ENCODE measurements at places on chromosomes 2 and 18.

DNA sequence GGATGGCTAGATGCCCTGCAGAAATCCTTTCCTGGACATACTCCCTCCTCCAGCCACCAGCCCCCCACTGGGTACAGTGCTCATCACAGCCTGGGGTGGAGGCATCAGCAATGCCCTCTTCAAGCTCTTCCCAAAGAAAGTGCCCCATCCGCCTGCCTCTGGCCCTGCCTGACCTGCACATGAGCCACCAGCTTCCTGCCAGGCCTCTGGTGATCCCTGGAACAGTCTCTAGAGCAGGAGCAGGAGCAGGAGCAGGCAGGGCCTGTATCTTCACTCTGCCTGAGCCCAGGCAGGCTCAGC lies 54.1 kb upstream of the CAB39 start:
- no peak for DNase-seq

GRCh38 chr2:111704246-111704645 lies 179.7 kb downstream of the ANAPC1 start:
- DNase-seq = no peak

GRCh38 chr2:213119061-213119809 lies 32.2 kb downstream of the IKZF2 start:
- no peak for DNase-seq

GRCh38 chr2:239081622-239082021 lies 233.7 kb downstream of the TWIST2 start:
- no peak for DNase-seq

DNA sequence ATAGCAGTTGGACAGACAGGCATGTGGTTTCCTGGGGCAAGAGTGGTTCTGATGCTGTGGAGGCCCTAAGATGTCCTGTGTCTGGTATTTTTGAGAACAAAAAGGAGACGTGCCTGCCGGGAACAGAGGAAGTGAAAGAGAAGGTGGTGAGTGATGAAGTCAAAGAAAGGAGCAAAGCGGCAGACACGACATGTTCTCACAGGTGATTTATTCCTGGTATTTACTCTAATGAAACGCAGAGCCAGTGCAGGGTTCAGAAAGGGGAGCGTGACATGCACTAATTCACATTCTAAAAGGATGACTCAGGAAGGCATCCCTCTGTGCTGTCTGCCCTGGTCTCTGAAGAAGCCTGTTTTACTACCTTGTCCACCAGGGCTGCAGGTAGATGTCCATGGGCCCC lies 211.0 kb downstream of the KCNE4 start:
- DNase-seq = no peak

GRCh38 chr2:170486730-170487129 lies 228.4 kb upstream of the SP5 start:
- DNase-seq = no peak

- DNase-seq = no peak
Measured at GRCh38 chr2:23199115-23199918, 185.7 kb upstream of the KLHL29 start.

- DNase-seq = no peak
Measured at GRCh38 chr18:44370861-44371260, 309.8 kb upstream of the SETBP1 start.

DNA sequence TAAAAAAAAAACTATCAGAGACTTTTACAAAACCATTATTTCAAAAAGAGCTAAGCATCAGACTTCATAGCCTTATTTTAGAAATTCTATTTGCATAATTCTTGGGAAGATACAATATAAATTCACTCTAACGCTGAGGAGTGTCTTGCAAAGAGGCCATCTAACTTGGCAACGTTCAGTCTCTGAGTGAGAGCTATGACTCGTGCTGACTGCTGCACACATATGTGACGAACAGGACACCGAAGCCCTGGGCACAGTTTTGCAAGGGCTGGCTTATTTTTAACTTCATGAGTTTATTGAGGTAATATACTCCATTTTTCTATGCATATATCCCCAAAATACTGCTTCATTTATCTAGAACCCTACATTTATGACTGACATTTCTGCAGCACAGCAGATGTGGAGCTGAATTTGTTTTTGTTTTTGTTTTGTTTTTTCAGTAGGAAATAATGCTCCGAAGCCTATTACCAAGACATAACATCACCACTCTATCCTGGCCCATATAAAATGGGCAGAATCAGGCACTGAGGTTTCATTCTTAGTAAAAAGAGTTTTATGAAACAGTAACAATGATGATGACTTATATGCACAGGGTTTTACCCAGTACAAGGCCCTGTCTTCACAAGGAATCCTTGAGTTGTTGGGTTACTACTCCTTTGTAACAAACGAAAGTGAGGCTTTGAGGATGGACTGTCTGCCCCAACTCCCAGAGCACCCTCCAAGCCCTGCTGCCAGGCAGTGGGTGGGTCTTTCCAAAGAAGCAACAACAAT lies 68.3 kb downstream of the CRACDL start:
- no peak for DNase-seq

DNA sequence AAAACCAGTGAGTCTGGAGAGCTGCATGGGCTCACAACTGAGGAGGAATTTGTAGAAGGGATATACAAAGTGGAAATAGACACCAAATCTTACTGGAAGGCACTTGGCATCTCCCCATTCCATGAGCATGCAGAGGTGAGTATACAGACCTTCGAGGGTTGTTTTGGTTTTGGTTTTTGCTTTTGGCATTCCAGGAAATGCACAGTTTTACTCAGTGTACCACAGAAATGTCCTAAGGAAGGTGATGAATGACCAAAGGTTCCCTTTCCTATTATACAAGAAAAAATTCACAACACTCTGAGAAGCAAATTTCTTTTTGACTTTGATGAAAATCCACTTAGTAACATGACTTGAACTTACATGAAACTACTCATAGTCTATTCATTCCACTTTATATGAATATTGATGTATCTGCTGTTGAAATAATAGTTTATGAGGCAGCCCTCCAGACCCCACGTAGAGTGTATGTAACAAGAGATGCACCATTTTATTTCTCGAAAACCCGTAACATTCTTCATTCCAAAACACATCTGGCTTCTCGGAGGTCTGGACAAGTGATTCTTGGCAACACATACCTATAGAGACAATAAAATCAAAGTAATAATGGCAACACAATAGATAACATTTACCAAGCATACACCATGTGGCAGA lies 3.6 kb downstream of the TTR start:
- DNase-seq = no peak

Measured in HL-60 (cell line).